ENCODE measurements at places on chromosomes 13 and 19.

DNA sequence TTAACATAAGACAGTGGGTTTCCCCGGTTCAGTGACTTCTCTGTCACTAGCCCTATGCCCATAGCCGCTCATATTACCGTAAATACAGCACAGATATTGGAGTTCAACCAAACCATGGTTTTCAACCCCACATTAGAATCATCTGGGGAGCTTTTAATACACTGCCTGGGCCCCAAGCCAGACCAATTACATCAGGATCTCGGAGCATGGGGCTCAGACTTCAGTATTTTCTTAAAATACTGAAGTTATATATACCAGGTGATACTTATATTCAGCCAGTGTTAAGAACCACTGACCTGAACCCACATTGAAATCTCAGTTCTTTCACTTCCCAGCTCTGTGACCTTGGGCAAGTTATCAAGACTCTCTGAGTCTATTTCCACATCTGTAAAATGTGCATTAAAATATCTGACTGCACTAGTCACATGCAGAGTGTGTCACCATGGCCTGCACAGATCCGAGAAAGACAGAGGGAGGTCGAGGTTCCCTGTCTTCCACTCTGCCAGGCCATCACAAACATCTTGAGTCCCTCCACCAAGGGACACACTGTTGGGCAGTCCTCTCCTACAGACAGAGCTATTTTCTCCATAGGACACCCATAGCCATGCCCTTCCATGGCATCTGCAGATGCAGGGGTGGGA is 32.2 kb upstream of the IPO5 start:
- DNase-seq: no peak

DNA sequence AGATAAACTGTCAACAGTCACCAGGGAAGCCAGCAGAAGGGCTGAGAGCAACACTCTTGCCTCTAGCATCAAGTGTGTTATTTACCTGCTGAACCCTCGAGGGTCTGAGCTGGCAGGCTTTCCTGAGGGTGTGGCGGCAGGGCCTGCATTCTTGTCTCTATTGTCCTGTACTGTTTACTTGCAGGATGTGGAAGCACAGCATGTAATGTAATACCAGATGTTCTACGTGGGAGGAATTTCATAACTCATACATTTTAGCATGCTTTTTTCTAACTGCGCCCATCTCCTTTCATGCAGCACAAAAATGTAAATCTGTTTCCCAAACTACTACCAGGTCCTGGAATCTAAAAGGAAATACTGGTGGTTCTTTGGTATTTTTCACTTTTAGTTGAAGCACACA is 153.1 kb downstream of the RGCC start:
- peak; percentile 28 for DNase-seq

GRCh38 chr13:24520733-24521132 is 8.2 kb upstream of the PARP4 start:
- no peak for DNase-seq

- DNase-seq: no peak
Measured at GRCh38 chr13:32804673-32805230, 211.5 kb upstream of the KL start.

DNA sequence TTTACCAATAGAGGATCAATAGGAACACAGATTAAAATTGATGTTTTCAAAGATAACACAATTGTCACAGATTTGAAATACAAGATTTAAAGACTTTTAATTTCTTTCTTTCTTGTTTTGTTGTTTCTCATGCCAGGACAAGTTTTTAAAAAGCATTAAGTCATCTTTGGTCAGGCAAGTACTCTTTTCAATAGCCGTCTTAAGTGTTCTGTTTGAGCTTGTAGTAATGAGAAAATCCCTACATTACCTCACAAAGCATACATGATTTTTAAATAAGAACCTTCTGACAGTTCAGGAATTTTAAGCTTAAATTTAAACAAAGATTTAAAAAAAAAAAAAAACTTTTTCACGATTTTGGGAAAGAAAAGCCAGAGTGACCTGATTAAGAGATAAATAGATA is 216.3 kb upstream of the PRR20A start:
- DNase-seq: no peak
